Transverse colon (tissue), 4 donors: ENCODE measurements at places on chromosomes 3 and 15. TPM values are rescaled to one million over a fixed set of nuclear protein-coding genes. Genes with fewer than 3 reads are reported as not detected.

GRCh38 chr15:54990793-54991192 lies 205.9 kb downstream of the RSL24D1 start:
- no peaks in the 10 kb centered on the region for H3K36me3 ChIP-seq
- no peak overlapping the region for H3K27ac ChIP-seq
- DNase-seq, result no peak
- no peaks in the 10 kb centered on the region for H3K4me1 ChIP-seq

DNA sequence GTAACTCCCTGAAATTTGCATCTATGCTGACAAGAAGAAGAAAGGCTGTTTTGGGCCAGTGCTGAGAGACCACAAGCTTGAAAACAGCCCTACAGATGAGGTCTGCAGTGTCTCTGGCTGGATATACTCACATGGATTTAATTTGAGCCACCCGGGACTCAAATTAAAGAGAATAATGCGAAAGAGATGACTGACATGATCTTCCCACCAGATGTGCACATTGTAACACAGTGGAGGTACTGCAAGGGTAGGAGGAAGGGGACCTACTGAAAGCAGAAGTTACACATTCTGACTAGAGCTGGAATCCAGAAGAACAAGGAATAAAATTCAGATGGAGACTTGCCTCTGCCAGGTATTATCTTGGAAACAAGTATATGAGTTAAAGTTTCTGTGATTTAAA lies 728.3 kb upstream of the SGO1 start:
- H3K27ac ChIP-seq, result no peak overlapping the region
- no peaks in the 10 kb centered on the region for H3K27me3 ChIP-seq
- H3K4me3 ChIP-seq, result no peak overlapping the region
- H3K4me1 ChIP-seq, result no peaks in the 10 kb centered on the region
- no peaks in the 10 kb centered on the region for H3K36me3 ChIP-seq

IL17RE gene
- total RNA-seq, result 81.5 TPM

- no peaks in the 10 kb centered on the region for H3K4me1 ChIP-seq
- no peaks in the 10 kb centered on the region for H3K36me3 ChIP-seq
- DNase-seq, result no peak
- no peaks in the 10 kb centered on the region for H3K27me3 ChIP-seq
- H3K27ac ChIP-seq, result no peak overlapping the region
These were observed 19.9 kb downstream of the GOLM2 start for GRCh38 chr15:44308415-44308814.

MCTP2 gene
- total RNA-seq, result 153 TPM

DNA sequence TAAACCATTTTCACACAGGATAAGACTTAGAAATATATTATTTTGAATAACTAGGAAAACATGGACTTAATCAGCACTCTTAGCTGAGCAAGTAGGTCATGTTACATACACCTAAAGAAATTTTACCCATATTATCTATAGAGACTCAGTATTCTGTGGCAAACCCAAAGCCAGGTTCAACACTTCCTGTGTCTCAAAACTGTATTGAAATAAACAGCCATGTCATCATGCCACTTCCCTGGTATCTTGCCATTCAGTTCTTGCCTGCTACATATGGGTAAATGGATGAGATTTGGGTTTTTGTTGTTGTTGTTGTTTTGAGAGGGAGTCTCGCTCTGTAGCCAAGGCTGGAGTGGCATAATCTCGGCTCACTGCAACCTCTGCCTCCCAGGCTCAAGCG lies 141.5 kb upstream of the PLXND1 start:
- no peak for DNase-seq
- no peaks in the 10 kb centered on the region for H3K4me1 ChIP-seq
- H3K27me3 ChIP-seq, result no peaks in the 10 kb centered on the region
- no peaks in the 10 kb centered on the region for H3K36me3 ChIP-seq

DNA sequence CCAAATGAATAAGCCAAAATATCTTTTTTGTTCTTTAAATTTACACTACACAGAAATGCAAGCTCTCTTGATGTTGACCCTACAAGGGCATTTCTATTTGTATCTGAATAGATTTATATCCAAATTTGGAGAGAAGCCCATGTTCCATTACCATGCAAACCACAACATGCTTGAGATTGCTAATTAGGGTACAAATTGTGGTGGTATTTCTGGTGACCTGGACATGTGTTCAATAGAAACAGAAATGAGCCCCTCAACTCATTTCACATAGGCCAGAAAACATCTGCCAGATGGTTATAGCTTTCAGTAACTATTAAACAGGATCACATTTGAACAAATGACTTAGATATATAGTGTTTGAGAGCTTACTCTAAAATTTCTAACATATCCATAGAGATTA lies 23.5 kb upstream of the PLSCR5 start:
- no peak overlapping the region for H3K4me3 ChIP-seq
- H3K4me1 ChIP-seq, result no peaks in the 10 kb centered on the region
- DNase-seq, result no peak
- no peaks in the 10 kb centered on the region for H3K27me3 ChIP-seq

DNA sequence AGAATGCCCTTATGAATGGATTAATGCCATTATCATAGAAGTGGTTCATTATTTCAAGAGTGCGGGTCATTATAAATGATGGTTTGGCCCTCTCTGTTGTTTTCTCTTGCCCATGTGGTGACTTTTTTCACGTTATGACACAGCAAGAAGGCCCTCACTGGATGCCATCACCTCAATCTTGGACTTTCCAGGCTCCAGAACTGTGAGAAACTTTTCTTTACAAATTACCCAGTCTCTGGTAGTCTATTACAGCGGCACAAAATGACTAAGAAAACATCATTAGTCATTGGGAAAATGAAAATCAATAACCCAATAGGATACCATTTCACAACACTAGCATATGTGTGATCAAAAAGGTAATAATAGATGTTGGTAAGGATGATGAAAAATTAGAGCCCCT lies 119.0 kb upstream of the LPP start:
- DNase-seq, result no peak
- H3K4me3 ChIP-seq, result no peak overlapping the region
- no peak overlapping the region for H3K27ac ChIP-seq
- H3K4me1 ChIP-seq, result no peaks in the 10 kb centered on the region

- no peaks in the 10 kb centered on the region for H3K36me3 ChIP-seq
- DNase-seq, result no peak
- no peak overlapping the region for H3K4me3 ChIP-seq
- no peak overlapping the region for H3K27ac ChIP-seq
These were observed 110.7 kb upstream of the TMCO5A start for GRCh38 chr15:37823601-37824275.

DISP2 gene
- 9.1 TPM for total RNA-seq

DNA sequence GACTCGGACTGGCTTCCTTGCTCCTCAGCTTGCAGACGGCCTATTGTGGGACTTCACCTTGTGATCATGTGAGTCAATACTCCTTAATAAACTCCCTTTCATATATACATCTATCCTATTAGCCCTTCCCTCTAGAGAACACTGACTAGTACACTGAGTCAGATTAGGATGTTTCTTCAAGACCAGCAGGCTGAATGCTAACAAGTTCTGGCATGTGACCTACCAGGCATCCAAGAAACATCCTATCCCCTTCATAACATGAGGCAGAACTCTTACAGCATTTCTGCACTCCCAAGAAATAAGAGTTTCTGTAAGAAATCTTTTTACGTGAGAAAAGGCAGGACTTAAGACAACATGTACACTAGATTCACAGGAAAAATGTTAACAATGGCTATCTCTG lies 9.3 kb downstream of the CFAP92 start:
- H3K4me1 ChIP-seq, result no peaks in the 10 kb centered on the region
- DNase-seq, result no peak
- H3K27me3 ChIP-seq, result no peaks in the 10 kb centered on the region
- no peak overlapping the region for H3K27ac ChIP-seq

LOXL1 gene
- not detected for total RNA-seq

RBPMS2 gene
- total RNA-seq, result 27.7 TPM

GRCh38 chr3:30681649-30682211 lies 75.3 kb downstream of the TGFBR2 start:
- H3K36me3 ChIP-seq, result peaks cover 25% of the 10 kb centered on the region
- H3K27me3 ChIP-seq, result no peaks in the 10 kb centered on the region
- no peak for DNase-seq
- H3K27ac ChIP-seq, result peak overlapping the region; percentile 78
- peaks cover 42% of the 10 kb centered on the region for H3K4me1 ChIP-seq

DNA sequence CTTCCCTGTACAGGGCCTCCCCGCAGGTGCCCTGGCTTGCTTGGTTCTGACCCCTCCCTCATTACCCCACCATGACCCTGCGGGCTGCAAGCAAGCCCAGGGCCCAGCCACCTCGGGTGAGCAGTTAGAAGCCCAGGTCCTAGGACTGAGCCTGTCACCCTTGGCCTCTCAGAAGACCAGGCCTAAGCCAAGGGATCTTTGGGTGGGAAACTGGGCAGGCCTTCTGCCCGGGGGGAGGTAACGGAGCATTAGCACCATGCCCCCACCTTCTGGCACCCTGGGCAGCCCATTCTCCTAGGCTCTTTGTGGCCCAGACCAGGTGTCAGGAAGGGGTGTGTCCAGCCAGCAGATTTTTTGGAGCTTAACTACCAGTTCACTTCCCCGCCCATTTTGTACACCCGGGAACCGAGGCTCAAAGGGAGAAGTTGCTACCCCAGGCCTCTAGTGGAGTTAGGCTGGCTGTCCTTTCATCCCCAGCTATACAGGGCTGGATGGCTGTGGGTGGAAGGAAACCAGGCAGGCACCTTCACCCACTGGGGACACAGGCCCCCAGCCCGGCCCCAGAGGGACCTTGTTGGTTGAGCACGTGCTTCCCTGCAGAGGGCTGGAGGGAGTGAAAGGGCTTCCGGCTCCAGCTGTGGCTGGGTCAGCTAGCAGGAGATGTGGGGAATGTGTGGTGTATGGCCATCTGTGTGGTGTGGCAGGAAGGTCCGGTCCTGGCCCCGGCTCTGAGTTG lies 1.4 kb downstream of the CSK start:
- peak overlapping the region; percentile 92 for H3K27ac ChIP-seq
- peaks cover 91% of the 10 kb centered on the region for H3K4me1 ChIP-seq
- peak; percentile 59 for DNase-seq
- peak overlapping the region; percentile 60 for H3K4me3 ChIP-seq

DNA sequence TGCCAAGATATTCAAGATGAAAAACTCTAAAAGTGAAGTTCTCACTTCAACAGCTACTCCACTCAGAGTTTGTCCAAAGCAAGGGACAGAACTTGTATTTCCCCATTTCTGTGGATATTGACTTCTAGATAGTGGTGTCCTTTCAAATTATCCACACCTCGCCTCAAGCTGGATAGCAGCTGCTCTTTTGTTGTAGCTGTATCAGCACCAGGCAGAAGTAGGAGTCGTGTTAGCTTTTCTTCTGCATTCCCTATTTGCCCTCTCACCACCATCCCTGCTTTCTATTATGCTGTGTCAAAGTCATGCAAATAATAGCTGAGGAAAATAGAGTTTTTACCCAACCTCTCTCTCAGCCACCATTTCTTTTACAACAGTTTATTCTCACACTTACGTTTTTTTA lies 303.8 kb downstream of the EPHA3 start:
- H3K36me3 ChIP-seq, result no peaks in the 10 kb centered on the region
- H3K4me1 ChIP-seq, result no peaks in the 10 kb centered on the region
- DNase-seq, result no peak
- H3K27me3 ChIP-seq, result no peaks in the 10 kb centered on the region

TICRR gene
- total RNA-seq, result 0.27 TPM
